T-helper 2 cell (primary cell): ENCODE measurements at places on chromosomes 12 and 14.

DNA sequence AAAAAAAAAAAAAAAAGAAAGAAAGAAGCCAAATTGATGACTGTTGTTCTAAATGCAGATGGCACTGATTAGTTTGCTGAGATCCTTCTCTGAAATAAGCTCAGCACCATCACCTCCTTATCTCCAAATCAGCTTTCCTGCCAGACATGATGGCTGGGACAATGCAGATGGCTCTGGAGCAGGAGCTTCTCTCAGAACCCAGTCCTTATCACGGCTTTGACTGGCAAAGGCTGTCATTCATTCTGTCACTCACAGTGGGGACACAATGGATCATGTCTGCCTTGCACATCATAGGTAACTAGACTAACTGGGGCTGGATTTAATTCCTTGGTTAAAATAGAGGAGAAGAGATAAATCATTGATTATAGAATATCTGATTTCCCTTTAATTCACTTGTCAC is 146.3 kb downstream of the PDZRN4 start:
- no peak for DNase-seq

- no peak for DNase-seq
Observed at GRCh38 chr12:79012636-79013035, 148.1 kb downstream of the SYT1 start.

- DNase-seq = no peak
Observed at GRCh38 chr12:3597526-3598210, 106.7 kb downstream of the PRMT8 start.

GRCh38 chr12:116319898-116320621 is 42.6 kb upstream of the MED13L start:
- no peak for DNase-seq

- DNase-seq = no peak
Observed at GRCh38 chr14:81459912-81460311, 59.8 kb upstream of the STON2 start.

- no peak for DNase-seq
Observed at GRCh38 chr12:58877243-58877743, 43.0 kb downstream of the LRIG3 start.

DNA sequence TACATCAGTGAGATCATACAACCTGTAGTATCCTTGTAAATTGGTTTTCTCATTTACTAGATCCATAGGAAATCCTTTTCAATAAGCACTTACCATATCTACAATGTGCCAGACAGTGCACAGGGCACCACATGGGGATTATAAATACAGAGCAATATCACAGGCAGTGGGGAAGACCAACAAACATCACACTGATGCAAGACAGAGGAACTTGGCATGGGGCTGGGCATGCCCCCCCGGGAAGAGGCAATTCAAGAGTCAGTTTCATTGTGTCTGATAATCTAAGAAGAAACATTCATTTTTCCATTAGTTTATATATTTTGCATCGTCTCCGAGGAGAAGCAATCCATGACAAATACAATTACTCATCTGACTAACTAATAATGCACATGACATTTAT is 16.2 kb downstream of the NT5DC3 start:
- DNase-seq = no peak

GRCh38 chr12:42735861-42736361 is 146.4 kb upstream of the PRICKLE1 start:
- no peak for DNase-seq

DNA sequence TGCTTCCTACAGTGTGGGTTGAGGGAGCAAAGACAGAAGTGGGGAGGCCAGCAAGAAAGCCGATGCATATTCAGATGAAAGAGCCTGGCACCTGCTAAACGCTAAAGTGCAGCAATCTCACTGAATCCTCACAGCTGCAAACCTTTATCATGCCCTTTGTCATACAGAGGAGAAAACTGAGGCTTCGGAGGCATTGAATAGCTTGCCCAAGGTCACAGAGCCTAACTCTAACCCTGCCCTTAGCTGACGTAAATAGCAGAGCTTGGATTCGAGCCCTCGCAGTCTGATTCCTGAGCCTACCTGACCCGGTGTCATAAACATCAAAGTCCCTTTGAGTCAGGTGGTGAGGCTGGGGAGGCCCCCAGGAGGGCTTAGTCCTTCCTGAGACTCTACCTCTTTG is 54.9 kb downstream of the CMKLR1 start:
- no peak for DNase-seq

GRCh38 chr14:92586963-92587699 is 73.5 kb downstream of the RIN3 start:
- DNase-seq = peak; percentile 48

GRCh38 chr12:89504560-89505346 is 19.8 kb downstream of the GALNT4 start:
- no peak for DNase-seq

- no peak for DNase-seq
Observed at GRCh38 chr14:103552846-103553210, 9.6 kb downstream of the BAG5 start.
